ENCODE measurements at places on chromosomes 2 and 18.

DNA sequence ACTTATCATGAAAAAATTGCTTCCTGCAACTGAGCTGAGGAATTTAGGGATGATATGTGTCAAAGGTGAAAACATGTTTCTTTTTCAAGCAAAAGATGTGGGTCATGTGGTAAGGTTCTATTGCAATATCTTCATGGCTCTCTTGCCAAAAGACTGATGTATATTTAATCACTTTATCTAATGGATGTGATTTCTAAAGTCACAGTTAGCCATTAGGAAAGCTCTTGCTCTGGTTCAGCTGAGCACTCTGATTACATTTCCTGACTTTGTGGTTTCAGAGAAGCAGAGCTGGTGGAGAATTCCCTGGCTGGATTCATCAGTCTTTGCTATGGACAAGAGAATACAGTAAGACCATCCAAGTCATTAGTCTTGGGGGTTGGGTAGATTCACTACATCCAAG is 24.4 kb downstream of the SCN9A start:
- no peaks in the 10 kb centered on the region for H3K36me3 ChIP-seq
- H3K27ac ChIP-seq: no peak overlapping the region
- no peak for DNase-seq
- no peak overlapping the region for H3K4me3 ChIP-seq
- H3K4me1 ChIP-seq: no peaks in the 10 kb centered on the region

- no peak overlapping the region for H3K4me3 ChIP-seq
- no peaks in the 10 kb centered on the region for H3K36me3 ChIP-seq
Measured at GRCh38 chr18:57426187-57426586, 9.0 kb upstream of the ONECUT2 start.

DNA sequence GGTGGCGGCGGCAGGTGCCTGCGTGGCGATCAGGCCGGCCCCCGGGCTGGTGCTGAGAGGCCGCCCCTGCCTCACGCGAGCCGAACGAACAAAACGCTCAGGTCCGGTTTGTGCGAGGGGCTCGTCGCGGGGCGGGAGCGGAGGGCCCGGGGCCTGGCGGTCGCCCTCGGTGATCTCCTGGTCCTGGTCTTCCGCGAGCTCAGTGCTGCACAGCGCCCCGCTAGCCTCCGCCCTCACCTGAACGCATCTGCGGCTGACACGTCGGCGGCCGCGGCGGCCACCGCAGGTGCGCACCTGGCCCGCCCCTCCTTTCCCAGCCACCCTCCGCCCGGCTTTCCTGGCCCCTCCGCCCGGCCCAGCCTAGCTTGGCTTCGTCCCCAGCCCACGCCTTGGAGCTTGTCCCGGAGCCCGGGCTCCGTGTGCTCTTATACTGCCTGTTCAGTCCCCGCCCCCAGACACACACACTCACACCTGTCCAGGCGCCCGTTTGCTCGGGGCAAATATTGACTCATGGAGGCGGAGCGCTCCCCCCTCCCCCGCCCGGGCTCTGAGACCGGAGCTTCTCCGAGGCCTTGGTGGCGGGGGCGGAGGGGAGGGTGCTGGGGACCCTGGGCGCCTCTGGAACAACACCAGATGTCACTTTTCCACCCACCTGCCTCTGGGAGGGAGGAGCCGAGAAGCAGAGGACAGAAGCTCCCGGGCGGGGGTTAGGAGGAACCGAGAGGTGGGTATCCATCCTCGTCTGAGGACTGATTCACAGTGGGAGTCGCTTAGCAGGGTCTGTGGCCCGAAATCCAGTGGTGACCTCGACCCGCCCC is 8.6 kb upstream of the CRYBA2 start:
- peaks cover 90% of the 10 kb centered on the region for H3K27me3 ChIP-seq
- no peak for DNase-seq
- H3K4me3 ChIP-seq: peak overlapping the region; percentile 76
- H3K36me3 ChIP-seq: no peaks in the 10 kb centered on the region
- H3K27ac ChIP-seq: no peak overlapping the region
- peaks cover 11% of the 10 kb centered on the region for H3K4me1 ChIP-seq

DNA sequence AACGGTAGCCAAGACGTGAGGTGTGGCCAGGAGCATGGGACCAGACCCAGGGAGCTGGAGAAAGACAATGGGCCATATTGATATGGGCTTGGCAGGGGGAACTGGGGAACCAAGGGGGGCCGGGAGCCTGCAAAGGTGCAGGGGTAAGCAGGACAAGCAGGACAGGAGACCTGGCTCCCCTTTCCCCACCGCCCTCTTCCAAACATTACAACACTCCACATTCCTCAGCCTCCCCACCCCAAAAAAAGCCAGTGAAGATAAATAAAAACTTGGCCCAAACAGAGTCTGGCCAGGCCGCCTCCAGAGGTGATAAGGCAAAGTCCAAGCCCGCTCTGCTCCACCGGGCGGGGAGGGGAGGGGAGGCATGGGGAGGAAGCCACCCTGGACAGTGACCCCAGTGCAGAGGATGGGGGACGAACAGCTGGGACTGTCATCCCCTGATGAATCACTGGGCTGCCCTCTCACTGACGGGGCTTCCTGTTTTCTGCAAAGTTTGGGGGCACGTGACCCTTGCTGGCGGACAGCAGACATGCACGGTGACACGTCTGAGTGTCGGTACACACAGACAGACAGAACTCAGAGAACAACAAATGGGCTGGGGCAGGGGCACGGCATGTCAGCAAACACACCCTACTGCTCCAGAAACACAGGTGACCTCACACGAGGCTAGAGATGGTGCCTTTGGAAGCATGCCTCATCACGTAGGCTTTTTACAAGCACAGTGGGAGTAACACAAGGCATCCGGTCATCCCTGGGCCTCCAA is 100.2 kb downstream of the TNS1 start:
- no peak overlapping the region for H3K4me3 ChIP-seq
- peaks cover 1% of the 10 kb centered on the region for H3K4me1 ChIP-seq
- no peak for DNase-seq
- peak overlapping the region; percentile 65 for H3K27ac ChIP-seq

GRCh38 chr2:211174631-211175030 is 618.2 kb downstream of the CPS1 start:
- H3K27ac ChIP-seq: no peak overlapping the region
- H3K4me3 ChIP-seq: no peak overlapping the region
- no peak for DNase-seq
- no peaks in the 10 kb centered on the region for H3K27me3 ChIP-seq

DNA sequence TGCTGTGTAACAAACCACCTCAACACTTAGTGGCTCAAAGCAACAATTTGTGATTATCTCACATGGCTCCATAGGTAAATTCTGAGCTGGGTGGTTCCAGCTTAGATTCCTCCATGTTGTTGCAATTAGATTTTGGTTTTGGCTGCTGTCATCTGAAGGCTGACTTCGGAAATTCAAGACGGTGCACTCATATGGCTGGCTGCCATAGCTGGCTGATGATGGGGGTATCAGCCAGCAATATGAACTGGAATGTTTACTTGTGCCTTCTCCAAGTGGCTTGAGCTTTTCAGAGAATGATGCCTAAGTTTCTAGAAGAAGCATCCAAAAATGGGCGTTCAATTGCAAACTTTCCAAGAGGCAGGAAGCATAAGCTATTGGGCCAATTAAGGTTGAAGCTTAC is 213.1 kb downstream of the GCA start:
- H3K4me3 ChIP-seq: no peak overlapping the region
- DNase-seq: no peak
- H3K27me3 ChIP-seq: no peaks in the 10 kb centered on the region
- no peaks in the 10 kb centered on the region for H3K36me3 ChIP-seq
- no peaks in the 10 kb centered on the region for H3K4me1 ChIP-seq

GRCh38 chr18:22411446-22411845 is 6.3 kb downstream of the CTAGE1 start:
- no peak overlapping the region for H3K4me3 ChIP-seq
- H3K27ac ChIP-seq: no peak overlapping the region
- H3K4me1 ChIP-seq: no peaks in the 10 kb centered on the region

DNA sequence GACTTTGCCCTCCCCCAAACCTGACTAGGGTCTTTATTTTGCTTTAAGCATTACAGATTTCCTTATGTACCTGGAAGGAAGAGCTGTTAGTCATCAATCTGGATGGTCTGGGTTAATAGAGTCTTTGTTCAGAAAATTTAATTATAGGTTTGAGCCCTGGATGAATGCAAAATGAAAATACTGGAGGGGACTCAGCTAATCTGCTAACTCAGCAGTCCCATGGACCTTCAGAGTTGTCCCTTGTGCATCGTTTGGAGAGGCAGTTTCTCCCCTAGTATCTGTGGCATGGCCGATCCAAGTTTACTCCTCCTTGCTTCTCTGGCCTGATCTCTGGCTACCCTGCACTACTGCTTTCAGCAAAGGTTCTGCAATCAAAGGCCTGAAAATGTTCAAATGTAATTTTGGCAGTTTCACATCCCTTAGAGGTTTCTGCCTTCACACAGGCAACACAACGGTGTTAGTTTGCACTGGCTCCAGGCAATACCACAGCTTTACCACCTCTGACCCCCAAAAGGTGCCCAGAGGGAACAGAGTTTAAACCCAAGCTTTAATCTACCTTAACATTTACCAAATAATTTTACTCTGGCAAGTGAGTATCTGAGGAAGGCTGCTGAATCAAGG is 134.3 kb downstream of the THADA start:
- H3K4me1 ChIP-seq: peaks cover 28% of the 10 kb centered on the region
- peaks cover 25% of the 10 kb centered on the region for H3K36me3 ChIP-seq
- H3K27ac ChIP-seq: no peak overlapping the region
- H3K4me3 ChIP-seq: no peak overlapping the region

DNA sequence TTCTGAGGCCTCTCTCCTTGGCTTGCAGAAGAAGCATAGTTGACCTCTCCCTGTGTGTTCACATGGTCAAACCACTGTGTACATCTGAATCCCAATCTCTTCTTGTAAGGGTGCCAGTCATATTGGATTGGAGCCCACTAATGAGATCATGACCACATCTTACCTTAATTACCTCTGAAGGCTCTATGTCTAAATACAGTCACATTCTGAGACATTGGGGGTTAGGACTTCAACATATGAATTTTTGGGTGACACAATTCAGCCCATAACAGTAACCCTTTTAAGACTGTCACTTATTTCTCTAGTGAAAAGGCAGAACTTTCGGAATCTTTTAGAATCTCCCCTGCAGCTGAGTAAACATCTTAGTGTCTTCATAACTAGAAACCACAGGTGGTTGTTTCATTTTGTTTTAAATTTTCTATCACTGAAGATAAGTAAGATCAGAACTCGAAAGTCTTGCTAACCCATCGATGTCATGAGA is 33.3 kb downstream of the BMP10 start:
- no peaks in the 10 kb centered on the region for H3K27me3 ChIP-seq
- no peak overlapping the region for H3K27ac ChIP-seq
- no peak overlapping the region for H3K4me3 ChIP-seq
- H3K36me3 ChIP-seq: no peaks in the 10 kb centered on the region

DNA sequence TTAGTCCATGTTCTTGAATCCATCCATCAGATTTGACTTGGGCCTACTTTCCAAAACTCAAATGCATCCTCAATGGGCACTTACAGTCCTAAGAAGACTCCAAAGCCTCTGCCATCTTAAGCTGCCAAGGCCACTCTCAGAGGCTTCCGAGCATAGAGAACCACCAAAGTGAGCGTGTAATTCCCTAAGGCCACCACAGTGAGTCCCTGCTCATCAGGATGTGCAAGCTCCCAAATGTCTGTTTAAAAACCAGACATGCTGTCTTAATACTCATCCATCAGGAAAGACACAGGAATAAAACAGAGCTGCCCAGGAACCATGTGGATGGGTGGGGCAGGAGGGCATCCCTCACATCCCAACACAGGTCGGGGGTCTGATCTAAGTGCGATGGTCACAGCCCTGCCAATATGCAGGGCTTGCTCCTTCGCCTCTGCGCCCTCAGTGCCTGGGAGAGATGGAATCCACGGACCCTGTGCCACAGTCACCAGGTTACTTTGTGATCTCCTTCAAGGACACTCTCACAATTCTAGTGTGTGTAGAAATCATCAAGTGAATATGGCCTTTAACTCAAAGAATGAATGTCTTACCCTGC is 80.4 kb downstream of the POLR1A start:
- peaks cover 10% of the 10 kb centered on the region for H3K4me1 ChIP-seq
- no peaks in the 10 kb centered on the region for H3K27me3 ChIP-seq
- no peak overlapping the region for H3K4me3 ChIP-seq
- H3K27ac ChIP-seq: no peak overlapping the region
- DNase-seq: no peak
- H3K36me3 ChIP-seq: peaks cover 5% of the 10 kb centered on the region

DNA sequence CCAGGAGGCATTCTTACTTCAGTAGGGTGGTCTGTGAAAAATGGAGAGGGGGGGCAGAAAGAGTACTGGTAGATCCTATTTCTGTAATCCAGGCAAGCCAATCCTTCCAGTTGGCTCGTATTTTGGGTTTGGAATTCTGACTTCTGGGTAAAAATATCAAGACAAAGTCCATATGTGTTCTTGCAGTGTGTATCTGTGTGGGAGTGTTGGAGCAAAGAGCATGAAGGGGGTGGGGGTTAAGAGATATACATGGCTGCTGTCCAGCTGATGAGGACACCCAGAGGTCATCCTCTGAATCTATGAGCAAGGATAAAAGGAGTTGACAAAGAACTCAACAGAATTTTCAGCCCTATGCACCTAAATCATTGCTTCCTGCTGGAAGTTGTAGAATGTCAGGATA is 375.8 kb upstream of the PIK3C3 start:
- DNase-seq: no peak
- H3K4me1 ChIP-seq: no peaks in the 10 kb centered on the region
- H3K4me3 ChIP-seq: no peak overlapping the region
- no peaks in the 10 kb centered on the region for H3K27me3 ChIP-seq
- H3K27ac ChIP-seq: no peak overlapping the region
- no peaks in the 10 kb centered on the region for H3K36me3 ChIP-seq

DNA sequence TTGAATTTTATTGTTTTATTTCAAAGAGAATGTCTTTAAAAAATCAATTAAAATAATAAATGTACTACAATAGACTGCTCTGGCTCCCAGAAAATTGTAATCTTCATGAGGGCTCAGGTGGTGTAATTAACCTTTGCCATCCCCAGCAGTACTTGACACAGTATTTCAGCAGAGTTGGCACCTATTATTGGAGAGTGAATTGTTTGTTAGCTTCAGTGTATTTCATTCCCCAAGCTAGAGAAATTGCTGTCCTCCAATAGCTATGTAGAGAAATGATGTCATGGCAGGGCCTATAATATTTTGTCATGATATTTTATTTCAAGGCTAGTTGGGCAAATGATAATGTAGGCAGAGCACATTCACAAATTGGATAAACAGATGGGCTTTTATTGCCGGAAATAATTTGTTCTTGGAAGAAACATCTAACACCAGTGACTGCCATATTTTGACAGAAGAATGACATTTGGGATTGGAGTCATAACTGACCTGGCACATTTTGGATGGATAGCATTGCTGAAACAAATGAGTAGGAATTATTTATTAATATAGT is 712.0 kb upstream of the NXPH2 start:
- no peaks in the 10 kb centered on the region for H3K27me3 ChIP-seq
- no peaks in the 10 kb centered on the region for H3K36me3 ChIP-seq
- H3K27ac ChIP-seq: no peak overlapping the region
- no peak overlapping the region for H3K4me3 ChIP-seq
- DNase-seq: no peak
- no peaks in the 10 kb centered on the region for H3K4me1 ChIP-seq

GRCh38 chr2:28338046-28338817 is 54.4 kb upstream of the FOSL2 start:
- H3K4me3 ChIP-seq: no peak overlapping the region
- H3K36me3 ChIP-seq: peaks cover 9% of the 10 kb centered on the region
- no peaks in the 10 kb centered on the region for H3K4me1 ChIP-seq
- no peak for DNase-seq
